Activated T-cell treated with anti-CD3 and anti-CD28 coated beads, Interleukin-2, amount 50 U/mL, for 1 hour (primary cell): ENCODE measurements at places on chromosomes 11 and 22.

DNA sequence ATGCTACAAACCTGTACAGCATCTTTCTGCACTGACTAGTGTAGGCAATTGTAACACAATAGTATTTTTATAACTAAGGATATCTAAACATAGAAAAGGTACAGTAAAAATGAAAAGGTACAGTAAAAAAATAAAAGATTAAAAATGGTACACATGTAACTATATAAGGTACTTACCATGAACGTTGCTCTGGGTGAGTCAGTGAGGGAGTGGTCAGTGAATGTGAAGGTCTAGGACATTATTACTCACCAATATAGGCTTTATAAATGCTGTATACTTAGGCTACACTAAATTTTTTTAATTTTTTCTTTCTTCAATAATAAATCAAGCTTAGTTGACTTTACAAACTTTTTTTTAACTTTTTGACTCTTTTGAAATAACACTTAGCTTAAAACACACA is 59.9 kb downstream of the EIF3M start:
- DNase-seq, result no peak

GRCh38 chr11:130980071-130980862 is 64.0 kb upstream of the SNX19 start:
- no peak for DNase-seq

DNA sequence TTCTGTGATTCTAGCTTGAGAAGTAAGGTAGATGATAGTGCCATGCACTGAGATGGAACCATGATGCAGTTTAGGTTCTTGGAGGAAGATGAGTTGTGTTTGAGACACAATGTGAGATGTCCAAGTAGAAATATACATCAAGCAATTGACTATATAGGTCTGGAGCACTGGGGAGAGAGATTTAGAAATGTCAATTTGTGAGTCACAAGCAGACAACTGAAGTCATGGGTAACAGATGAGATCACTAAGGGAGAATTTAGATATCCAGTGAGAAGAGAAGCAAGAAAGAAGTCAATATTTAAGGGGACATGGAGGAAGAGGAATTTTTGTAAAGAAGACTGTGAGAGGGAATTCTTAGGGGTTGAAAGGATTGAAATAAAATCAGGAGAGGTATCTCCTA is 65.1 kb upstream of the RRAS2 start:
- no peak for DNase-seq

GRCh38 chr11:58525037-58525614 is 17.2 kb upstream of the OR5B21 start:
- no peak for DNase-seq

- DNase-seq, result no peak
Observed at GRCh38 chr11:35811783-35812182, 132.1 kb upstream of the LDLRAD3 start.

GRCh38 chr11:110972640-110973039 is 260.4 kb upstream of the ARHGAP20 start:
- DNase-seq, result no peak

GRCh38 chr11:129855086-129855485 is 39.4 kb downstream of the TMEM45B start:
- DNase-seq, result no peak

DNA sequence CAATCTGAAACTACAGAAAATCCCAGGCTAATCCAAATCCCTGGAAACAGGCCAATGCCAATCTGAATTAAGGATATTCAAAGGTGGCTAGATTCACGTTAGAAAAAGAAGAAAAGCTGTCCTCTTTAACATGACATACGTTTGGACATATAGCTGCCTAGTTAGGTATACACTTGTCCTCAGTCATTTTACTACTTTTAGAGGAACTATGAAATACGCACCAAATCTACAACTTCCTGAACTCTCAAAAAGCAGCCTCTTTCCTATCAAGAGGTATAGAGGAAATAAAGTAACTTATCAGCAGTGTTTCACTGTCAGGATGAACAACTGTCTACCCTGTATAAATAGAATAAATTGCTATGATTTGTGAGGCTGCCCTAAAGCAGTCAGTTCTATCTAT is 24.0 kb downstream of the KMT5B start:
- DNase-seq, result no peak

DNA sequence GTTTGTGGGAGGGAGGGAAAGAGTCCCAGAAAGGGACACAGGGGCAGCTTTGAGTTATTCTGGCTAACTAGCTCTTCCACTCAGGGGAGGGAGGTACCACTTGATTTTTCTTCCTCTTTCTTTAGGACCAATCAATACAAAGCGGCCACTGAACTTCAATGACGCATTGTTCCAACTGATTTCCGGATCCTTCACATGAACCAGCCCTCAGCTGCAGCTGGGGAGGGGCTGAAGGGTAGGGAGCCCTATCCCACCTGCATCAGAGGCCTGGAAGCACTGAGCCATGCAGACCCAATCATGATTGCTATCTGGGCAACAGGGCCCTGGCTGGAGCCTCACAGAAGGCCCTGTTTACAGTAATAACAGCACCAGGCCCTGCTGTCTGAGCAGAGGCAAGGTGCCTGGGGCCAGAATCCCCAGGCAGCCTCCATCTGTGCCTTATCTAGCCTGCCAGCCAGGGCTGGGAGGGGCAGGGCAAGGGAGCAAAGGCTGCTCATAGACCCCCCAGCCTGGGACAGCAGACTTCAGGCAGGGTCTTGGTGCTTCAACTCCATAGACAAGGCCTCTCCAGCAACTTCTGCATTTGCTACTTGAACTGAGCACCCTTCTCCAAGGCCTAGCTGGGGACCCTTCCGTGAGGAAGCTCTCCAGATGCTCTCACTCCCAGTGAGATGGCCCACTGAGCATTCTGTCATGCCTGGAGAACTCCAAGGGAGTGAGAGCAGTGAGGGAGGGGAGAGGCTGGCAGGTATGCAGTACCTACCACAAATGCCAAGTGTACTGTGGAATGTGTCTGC is 22.5 kb downstream of the CLPB start:
- DNase-seq, result no peak

- no peak for DNase-seq
Observed at GRCh38 chr11:5507933-5508305, 1.8 kb downstream of the UBQLN3 start.

DNA sequence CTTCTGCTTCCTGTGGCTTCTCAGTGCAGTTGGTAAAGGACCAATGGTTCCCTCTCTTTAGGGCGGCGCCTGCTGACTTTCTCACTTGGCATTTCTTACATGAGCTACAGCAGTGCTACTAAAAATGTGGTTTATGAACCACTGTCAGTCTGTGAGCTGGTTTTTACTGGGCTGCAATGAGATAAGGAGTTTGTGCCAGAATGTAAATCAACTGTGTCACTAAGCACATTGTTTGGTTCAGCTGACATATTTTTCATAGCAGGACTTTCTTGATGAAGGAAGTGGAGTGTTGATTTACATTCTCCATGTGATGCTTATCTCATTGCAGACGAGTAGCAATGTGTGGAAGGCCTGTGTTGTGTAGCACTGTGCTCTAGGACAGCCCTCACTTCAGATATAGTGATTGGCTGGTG is 463.3 kb downstream of the SOX6 start:
- DNase-seq, result no peak

GRCh38 chr11:71078482-71078881 is 173.9 kb downstream of the SHANK2 start:
- DNase-seq, result no peak

DNA sequence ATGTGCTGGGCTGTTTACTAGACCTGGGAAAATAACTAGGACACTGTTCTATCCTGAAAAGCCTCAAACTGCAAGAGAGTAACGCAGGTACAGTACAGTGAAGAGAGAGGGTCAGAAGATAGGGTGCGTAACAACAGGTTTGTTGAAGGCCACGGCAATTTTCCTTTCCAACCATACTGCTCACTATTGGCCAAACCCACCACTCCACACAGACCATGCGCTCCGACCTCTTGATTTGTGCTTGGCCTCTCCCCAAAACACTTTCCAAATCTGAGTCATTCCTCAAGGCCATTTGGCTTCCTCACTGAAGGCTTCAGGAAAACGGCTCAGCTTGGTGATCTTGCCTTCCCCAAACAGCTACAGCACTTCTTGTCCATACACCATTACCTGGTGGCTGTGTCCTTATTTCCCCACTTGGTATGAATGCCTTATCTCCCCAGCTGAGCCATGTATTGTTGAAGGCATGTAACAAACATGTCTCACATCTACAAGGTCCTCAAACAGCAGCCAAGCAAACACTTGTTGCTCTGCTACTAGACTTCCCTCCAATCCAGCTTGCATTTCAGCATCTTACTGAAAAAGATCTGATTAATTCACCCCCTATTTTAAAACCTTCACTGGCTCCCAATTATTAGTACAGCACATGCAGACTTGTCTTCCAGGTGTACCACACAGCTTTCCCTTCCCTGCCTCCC is 40.9 kb downstream of the TCF20 start:
- DNase-seq, result no peak

DNA sequence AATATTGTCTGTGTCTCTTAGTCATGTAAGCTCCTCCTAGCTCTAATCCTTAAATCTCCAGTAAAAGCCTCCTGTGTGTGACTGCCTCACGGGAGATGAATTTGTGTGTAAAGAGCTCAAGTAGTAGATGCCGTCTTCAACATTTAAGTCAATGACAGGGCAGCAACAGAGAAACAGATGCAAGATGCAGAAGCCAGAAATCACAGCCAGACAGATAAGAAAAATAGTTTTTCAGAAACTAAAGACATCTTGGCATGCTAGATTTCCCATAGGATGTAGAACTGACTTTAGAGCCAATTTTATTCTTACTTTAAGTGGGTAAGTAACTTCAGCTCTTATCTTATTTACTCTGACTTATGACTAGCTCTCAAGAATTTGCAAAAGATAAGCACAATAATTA is 652.8 kb downstream of the KCNA4 start:
- no peak for DNase-seq

- DNase-seq, result no peak
Observed at GRCh38 chr11:68322052-68322430, 9.7 kb downstream of the LRP5 start.

GRCh38 chr11:93329936-93330445 is 551 bp upstream of the DEUP1 start:
- DNase-seq, result no peak

GRCh38 chr11:63805844-63806415 is 7.3 kb upstream of the SPINDOC start:
- DNase-seq, result no peak

- no peak for DNase-seq
Observed at GRCh38 chr11:62611705-62612365, 740 bp downstream of the EML3 start.

- no peak for DNase-seq
Observed at GRCh38 chr11:113806406-113806805, 26.8 kb downstream of the CLDN25 start.

DNA sequence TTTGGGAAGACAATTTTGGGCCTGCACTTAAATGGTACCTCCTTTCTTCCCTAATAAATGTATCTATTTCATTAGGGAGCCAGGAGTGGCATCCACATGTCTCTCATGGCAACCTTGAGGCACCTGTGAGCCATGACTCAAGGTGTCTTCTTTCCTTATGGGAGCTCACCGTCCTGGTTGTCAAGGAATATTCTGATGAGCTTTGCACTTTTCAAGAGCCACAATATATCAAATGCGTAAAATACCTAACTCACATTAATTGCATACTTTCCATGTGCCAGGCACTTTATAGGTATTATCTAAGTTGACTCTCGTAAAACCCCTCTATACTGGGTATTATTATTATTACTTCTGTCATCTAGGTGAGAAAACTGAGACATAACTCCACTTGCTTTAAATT is 32.5 kb downstream of the MUC15 start:
- DNase-seq, result no peak

DNA sequence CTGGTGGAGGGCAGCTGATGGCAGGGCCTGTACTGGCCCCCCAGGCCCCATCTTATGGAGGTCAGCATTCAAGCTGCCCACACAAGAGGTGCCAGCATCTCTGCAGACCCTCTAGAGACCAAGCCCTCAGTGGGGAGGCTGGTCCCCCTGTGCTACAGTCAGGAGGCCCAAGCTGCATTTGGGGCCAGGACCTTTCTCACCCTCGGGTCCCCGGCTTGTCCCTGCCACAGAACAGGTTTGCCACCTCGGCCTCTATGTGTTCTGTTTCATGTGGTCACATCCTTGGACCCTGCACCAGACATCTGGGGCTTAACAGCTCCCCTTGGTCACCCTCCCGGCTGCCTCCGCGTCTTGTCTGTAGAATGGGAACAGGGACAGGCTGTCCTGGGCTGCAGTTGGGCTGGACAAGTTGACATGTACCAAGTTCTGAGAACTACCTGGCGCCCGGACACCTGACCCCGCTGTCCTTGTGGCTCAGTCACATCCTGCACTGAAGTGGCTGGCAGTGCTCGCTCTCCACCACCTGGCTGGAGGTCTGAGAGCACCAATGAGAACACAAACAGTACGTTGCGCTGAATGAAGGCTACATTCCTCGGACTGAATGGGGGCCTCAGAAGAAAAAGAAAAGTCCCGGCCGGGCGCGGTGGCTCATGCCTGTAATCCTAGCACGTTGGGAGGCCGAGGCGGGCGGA is 2.7 kb upstream of the PLXNB2 start:
- DNase-seq, result no peak

- no peak for DNase-seq
Observed at GRCh38 chr22:21803811-21804249, 63.6 kb downstream of the MAPK1 start.
